Stimulated activated CD4-positive, alpha-beta T cell treated with anti-CD3 and anti-CD28 coated beads, Interleukin-1b, Interleukin-23, amount 100 ng/mL, for 4 hours (primary cell): ENCODE measurements at places on chromosomes 3 and 15.

DNA sequence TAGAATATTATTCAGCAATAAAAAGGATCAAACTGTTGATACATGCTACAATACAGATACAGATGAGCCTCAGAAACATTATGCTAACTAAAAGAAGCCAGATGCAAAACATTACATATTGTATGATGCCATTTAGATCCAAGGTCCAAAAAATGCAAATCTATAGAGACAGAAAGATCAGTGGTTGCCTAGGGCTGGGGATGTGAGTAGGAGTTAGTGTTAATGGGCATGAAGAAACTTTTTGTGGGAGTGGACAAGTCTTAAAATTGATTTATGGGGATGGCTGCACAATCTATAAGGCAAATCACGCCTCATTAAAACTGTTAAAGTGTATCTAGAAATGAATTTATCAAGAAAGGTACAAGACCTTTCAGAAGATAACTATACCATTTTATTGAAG lies 45.0 kb downstream of the EHHADH start:
- no peak for DNase-seq

DNA sequence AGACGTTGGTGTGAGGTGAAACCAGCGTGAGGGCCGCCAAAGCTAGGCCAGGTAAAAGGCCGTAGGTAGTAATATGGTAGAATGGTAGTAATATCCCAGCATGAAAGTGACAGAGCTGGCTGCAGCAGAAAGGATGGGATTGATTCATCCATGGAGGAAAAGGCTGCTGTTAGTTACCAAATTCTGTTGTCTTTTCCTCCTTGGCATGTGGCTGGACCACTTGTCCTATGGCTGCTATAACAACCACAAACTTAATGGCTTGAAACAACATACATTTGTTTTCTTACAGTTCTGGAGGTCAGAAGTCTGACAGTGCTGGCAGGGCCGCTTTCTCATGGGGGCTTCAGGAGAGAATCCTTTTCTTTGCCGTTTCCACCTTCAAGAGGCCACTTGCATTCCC lies 47.8 kb upstream of the CHST2 start:
- DNase-seq, result no peak

- DNase-seq, result no peak
Measured at GRCh38 chr3:3836845-3837244, 37.6 kb downstream of the LRRN1 start.

DNA sequence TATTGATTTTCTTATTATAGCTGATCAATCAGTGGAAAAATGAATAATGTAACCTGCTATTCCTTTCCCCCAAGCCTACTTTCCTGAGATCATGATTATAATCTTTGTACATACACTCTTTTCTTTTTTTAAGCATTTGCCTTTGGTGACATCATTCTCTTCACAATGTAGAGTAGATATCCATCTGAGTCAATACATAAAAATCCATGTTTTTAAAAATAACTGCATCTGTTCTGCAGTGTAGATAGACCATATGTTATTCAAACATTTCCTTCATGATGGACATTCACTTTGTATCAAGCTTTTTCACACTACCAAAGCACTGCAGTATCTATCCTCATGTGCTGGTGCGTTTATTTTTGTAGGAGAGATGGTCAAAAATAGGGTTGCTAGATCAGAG lies 211.1 kb downstream of the PTPRG start:
- DNase-seq, result no peak

DNA sequence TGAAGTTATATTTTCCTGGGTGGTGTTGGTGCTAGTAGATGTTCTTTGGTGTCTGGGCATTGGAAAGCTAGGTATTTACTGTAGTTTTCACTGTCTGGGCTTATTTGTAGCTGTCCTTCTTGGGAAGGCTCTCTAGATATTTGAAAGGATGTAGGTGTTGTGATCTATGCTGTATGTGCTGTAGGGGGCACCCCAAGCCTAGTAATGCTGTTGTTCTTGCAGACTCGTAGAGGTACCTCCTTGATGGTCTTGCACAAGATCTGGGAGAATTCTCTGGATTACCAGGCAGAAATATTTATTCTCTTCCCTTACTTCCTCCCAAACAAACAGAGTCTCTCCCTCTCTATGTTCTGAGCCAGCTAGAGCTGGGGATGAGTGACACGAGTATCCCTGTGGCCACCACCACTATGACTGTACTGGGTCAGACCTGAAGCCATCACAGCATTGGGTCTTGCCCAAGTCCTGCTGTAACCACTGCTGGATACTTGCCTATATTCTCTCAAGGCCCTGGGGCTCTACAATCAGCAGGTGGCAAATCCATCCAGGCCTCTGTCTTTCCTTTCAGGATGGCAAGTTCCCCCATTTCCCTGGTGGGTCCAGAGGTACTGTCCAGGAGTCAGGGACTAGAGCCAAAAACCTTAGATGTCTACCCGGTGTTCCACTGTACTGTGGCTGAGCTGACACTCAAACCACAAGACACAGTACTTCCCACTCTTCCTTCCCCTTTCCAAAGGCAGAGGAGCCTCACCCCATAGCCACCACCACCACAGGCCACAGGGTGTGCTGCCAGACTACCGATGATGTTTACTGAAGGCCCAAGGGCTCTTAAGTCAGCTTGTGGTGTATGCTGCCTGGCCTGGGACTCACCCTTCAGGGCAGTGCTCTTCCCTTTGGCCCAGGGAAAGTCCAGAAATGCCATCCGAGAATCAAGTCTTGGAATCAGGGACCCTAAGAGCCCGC lies 195.2 kb upstream of the DPPA4 start:
- DNase-seq, result peak; percentile 2

DNA sequence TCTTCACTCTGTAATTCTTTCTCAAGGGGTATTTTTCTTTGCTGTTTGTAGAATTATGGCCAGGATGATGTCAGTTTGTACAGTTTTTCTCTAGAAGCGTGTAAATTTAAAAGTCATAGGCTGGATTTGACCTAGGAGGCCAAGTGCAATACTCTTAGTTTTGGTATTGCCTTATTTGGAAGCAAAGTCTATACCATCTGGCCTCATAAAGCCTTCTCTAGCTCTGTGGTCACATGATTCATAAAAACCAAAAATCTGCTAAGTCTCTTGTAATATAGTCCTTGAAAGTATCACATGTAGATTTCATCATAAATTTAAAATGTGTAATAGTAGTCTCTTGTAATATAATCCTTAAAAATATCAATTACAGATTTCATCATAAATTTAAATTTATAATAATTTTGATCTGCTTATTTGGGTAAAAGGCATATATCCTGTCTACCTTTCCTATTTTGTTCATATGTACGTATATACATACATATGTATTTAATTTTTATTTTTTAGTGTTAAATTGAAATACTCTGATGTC lies 25.6 kb downstream of the TEX9 start:
- no peak for DNase-seq

DNA sequence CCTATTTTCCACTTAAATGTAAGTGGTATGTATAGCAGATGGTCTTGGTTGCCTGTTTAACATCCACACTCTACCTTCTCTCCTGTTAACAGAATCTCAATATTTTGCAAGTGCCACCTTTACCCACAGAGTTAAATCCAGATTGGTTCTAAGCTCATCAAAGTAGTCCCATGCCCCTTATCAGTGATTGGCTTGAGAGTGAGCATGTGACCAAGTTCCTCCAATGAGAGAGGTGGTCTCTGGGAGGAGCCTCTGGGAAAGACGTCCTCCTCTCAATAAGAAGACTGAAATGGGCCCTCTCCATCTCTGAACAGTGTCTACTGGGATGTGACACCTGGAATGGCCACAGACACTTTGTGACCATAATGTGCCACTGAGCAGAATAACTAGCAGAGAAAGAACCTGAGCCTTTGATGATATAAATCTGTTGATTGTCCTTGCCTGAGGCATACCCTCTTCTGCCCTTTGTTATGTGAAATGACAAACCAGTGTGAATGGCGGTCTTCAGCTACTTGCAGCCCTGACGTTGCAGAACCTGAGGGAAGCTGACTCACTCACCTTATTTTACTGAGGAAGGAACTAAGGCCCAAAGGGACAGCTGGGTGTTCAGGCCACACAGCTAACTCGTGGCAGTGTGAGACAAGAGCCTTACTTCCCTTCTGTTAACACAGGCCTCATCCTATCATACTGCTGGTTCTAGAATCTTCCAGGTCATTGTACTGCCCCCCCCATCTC lies 42.4 kb upstream of the LARS2 start:
- no peak for DNase-seq

GRCh38 chr3:66037330-66037985 lies 1.3 kb downstream of the MAGI1 start:
- no peak for DNase-seq

- no peak for DNase-seq
Measured at GRCh38 chr15:95930659-95931375, 399.7 kb upstream of the NR2F2 start.

DNA sequence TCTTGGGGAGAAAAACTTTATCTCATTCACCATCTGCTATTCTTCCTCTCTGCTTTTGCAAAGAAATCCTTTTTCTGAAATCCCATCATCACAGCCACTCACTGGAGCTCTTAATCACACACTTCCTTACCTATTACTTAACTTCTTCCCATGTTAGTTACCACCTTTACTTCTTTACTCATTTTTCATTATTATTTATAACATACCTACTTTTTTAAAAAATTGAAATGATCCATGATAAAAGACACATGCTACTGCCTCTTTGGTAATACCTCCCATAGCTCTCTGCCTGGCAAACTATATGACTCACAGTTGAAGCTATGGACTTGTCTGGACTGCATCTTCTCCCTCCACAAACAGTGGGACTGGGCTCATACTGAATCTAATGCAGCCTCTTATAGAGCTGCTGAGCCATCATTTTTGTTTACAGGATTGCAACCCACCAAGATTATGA lies 150.3 kb downstream of the TNIK start:
- DNase-seq, result no peak

DNA sequence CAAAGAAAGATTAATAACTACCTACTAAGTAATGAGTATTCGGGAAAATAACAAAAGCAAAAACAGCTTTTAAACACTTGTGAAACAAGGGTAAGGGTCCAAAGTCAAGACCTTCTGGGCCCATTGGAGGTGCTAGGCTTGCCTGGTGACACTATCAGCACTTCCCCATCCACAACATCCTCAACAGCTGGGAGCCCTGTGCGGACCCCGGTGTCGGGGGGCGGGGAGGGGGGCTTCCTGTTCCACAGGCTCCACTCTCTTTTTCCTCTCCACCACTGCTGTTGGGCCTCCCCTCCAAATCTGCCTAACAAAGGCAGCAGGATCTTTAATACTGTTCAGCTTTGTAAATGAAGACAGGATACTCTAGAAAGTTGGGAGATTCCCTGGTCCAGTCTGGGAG lies 21.6 kb downstream of the NGRN start:
- DNase-seq, result no peak

DNA sequence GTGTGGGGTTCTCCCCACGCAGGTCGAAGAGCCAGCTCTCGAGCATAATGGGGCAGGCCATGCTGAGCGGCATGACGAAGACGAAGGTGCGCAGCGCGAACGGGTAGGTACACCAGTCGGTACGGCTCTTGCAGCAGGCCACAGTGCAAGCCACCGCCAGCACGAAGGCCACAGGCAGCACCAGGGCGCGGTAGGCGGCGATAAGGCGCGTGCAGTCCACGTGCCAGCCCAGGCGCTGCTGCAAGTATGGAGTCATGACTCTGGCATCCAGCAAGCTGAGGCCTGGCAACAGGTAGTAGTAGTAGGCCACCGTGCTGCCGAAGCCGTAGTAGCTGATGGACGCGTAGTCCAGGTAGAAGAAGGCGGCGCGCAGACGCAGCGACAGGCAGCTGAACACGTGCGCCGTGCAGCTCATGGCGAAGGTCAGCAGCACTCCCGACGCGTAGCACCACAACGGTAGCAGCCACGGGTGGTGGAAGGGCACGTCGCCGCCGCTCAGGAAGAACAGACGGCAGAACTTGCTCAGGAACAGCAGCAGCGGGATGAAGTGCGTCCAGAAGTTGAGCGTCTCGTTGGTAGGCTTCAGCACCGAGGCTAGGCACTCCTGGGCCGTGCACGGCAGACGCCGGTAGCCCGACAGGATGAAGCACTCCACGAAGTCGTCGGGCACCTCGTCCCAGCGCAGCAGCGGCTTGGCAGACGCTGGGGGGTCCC lies 797 bp downstream of the PAQR9 start:
- no peak for DNase-seq

DNA sequence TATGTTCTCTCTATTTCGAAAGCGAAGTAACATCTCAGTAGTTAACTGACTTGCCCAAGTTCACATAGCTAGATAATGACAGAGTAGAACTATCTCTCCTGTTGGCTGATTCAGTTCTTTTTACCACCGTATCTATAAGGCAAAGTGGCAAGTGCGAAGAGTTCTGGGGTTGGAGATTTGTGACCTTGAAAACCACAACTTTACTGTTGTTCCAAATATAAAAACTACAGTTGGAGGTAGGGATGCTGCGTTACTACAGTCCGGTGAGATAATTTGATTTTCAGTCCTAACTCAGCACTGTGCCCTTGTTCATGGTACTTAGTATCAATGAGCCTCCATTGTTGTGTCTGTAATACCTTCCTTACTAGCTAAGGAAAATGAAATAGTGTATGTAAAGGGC lies 71.2 kb upstream of the GOLGA8B start:
- no peak for DNase-seq

DNA sequence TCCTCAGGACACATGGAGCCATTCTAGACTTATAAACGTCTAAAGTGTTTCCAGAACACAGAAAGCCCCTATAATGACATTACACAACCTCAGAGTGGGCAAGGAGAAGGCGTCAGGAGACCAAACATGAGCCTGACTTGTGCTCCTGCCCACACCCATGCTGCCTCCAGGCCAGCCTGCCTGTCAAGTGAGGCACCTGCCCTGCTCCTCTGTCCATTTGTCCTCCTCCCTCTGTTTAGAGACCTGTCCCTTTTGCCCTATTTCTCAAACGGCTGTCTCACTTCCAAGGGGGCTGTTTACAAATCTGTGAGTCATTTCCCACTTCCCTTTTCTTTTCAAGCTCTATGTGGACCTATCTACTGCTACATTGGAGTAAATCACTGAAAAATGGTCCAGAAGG lies 21.0 kb downstream of the ZDHHC3 start:
- no peak for DNase-seq

GRCh38 chr15:70701891-70702568 lies 61.3 kb downstream of the UACA start:
- DNase-seq, result no peak

GRCh38 chr3:20648921-20649381 lies 462.9 kb upstream of the SGO1 start:
- DNase-seq, result no peak

DNA sequence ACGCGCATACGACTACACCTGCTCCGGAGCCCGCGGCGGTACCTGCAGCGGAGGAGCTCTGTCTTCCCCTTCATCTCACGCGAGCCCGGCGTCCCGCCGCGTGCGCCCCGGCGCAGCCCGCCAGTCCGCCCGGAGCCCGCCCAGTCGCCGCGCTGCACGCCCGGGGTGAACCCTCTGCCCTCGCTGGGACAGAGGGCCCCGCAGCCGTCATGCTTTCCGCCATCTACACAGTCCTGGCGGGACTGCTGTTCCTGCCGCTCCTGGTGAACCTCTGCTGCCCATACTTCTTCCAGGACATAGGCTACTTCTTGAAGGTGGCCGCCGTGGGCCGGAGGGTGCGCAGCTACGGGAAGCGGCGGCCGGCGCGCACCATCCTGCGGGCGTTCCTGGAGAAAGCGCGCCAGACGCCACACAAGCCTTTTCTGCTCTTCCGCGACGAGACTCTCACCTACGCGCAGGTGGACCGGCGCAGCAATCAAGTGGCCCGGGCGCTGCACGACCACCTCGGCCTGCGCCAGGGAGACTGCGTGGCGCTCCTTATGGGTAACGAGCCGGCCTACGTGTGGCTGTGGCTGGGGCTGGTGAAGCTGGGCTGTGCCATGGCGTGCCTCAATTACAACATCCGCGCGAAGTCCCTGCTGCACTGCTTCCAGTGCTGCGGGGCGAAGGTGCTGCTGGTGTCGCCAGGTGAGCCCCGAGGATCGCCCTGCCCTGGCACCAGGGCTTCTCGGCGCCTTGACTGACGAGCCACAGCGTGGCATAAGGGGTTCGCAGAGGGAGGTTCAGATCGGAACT lies 420 bp downstream of the SLC27A2 start:
- DNase-seq, result no peak
